ENCODE measurements at places on chromosomes 6 and 20.
A peak's percentile ranks its signal among the peaks of the same experiment; 100 is the strongest.

DNA sequence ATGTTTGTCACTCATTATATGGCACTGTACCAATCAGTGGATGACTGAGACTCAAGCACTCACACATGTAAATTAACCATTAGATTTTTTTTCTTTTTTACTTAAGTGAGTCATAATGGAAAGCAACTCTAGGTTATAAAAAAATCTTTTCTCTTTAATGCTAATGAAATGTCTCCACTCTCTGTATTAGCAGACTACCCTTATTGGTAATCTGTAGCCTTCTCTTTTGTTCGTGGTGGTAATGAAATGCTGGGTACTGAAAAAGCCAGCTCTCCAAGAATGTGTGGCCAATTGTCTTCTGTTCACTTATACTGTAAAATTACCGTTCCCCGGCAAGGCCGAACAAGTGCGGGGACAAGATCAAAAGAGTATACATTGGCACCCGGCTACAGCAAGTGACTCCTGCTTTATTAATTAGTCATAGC, 69.0 kb downstream of the AFG1L start:
- no peak for DNase-seq

GRCh38 chr6:77669913-77670312, 17.1 kb downstream of the MEI4 start:
- DNase-seq = no peak

DNA sequence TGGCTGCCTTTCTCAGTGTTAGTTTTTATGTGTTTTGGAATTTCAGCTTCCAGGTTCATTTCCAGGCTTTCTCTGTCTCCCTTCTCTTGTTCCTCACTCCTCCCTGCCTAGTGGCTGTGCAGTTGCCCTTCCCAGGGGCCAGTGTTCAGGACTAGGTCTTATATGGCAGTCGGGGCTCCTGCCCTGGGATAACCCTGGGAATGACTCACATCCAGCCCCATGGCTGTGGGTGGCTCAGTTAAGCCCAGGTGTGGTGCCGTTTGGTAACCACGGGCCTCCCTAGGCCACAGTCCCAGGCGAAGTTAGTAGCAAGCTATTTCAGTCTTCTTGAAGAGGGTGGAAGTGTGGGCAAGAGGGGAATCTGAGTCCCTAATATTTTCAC, 57.4 kb upstream of the DDR1 start:
- DNase-seq = no peak

DNA sequence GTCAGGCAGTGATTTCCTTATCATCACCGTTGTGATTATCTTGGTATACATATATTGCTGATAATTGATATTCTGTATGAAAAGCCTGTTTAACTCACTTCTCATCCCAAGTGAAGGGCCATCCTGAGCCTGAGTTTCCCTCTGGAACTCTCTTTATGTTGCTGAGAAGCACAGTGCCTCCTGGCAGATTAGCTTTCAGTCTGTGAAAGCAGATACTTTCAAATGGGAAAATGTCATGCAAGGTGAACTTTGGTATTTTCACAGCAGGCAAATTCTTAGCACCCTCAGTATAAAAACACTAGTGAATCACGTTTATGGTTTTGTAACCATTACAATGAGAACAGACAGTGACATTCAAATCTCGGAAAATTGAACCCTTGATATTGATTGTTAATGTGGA, 151.6 kb downstream of the PRIM2 start:
- DNase-seq = no peak

GRCh38 chr6:1745814-1746213, 136.1 kb downstream of the FOXC1 start:
- DNase-seq = no peak

DNA sequence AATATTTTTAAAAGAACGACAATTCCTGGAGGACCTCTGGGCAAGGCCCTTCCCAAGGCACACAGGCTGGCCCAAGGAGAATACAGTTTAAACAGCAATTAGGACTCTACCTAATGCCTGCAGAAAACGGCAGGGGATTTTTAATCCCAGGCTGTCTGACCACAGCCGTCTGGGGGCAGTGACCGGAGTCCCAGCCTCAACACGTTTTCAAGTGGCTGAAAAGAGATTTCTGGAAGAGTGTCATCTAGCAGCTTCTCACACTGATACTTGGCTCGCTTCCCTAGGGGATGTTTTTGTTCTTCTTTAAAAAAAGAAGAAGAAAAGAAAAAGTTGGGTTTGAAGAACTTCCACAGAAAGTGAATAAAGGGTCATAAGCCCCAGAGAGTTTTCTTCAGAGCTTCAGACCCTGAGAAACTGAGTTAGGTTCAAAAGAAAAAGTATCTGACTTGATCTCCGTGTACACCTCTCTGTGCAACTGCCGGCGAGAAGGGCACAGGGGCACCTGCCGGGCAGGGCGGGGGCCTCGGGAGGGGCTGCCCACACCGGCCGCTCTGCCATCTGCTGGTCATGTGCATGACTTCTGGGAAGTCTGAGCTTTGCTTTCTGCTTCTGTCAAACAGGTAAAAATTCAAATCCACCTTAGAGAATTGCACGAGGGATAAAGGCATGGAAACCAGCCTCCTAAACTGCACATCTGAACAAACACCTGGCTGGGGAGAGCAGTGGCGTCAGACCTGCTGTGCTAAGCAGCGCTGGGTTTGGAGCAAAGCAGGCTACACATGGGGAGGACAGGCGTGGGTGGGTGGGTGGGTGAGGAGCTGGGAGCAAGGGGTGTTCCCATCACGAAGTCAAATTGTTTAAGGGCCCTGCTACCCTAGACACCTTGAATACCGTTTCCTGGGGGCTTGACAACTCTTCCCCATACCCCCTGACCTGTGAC, 33.0 kb downstream of the RRBP1 start:
- no peak for DNase-seq

- DNase-seq = no peak
These were observed 173.2 kb downstream of the VEGFA start for GRCh38 chr6:43943099-43943766.

GRCh38 chr6:31357886-31358285, 907 bp upstream of the HLA-B start:
- DNase-seq = no peak

DNA sequence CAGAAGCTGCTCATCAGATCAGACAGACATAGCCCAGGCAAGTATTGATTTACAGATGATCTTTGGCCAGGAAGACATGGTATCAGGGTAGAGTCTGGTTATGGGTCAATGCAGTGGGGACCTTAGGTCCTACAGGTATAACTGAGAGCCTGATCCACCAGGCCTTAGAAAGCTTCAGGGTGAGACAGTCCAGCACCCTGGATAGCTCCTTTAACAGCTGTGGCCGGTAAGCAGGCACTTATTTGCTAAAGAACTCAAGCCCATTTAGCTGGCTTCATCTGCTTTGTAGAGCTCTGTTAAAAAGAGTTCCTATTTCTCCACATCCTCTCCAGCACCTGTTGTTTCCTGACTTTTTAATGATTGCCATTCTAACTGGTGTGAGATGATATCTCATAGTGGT, 39.6 kb downstream of the ESR1 start:
- peak; percentile 22 for DNase-seq

GRCh38 chr6:35585658-35586057, 73.0 kb upstream of the TULP1 start:
- no peak for DNase-seq

DNA sequence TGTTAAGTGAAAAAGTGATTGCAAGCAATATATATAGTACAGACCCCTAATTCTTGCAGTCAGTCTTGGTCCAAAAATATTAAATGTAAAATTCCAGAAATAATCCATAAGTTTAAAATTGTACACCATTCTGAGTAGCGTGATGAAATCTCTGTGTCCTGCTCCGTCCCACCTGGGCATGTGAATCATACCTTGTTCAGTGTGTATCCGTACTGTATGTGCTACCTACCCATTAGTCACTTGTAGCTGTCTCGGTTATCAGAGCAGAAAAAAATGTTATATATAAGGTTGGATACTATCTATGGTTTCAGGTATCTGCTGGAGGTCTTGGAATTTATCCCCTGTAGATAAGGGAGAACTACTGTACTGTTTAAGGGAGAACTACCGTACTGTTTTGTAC, 16.3 kb downstream of the IRAK1BP1 start:
- no peak for DNase-seq

DNA sequence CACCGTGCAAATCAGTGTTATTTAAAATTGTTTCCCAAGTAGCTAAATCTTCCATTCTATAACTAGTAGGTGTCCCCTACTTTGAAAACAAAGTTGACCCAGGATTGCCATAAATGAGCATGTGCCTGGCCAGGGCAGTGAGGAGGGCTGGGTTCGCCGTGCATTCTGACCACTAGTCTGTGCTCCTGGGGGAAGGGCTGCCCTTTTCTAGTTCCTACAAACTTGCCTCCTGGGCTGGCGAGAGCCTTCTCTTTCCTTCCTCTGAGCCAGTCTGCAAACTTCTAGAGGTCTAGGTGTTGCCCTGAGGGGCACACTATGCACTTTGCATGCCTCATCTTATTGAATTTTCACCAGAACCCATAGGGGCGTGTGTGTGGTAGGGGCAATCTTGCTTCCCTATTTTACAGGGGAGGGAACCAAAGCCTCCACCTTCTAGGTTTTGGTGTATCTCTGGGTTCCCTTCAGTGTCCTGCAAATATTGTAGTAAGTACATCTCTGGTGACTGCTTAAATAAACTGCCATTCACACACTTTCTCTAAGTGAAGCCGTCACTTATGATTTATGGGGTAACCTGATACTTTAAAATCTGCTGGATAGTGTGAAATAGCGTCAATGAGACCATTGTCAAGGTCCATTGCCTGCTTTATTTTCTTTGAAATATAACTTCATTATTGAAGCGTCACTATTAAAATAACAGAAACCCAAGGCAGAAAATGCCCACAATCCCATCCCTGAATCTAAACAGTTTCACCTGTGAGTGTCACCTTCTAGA, 42.2 kb downstream of the CDH26 start:
- DNase-seq = no peak

DNA sequence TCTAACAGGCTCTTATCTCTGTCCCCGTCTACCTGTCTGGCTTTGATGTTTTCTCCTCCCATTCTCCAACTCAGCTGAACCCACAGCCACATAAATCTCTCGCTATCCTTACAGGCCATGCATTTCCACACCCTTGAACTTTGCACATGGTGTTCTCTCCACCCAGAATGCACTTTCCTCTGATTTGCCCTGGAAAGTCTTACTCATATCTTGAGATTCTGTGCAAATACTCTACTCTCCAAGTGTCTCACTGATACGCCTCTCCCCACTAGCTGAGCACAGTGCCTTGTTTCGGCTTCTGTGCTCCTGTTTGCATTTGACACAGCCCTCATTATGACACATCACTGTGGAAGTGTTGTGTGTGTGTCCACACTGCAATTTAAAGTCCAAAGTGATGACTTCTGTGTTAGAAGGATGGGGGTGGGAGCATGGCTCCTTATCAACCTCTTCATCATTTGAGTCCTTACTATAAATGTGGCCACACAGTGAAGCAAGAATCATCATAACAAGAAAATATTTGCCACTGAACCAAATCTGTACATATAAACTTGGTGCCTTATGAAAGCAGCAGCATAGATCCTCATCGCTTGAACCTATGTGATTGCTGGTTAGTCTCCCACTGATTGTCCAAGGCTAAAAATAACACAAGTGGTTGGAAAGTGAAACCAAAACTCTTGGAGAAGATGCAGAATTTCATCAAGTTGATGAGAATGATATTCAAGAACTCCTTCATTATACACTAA, 5.5 kb upstream of the PRELID3B start:
- no peak for DNase-seq

GRCh38 chr20:37850036-37850592, 52.8 kb upstream of the VSTM2L start:
- DNase-seq = no peak

- DNase-seq = no peak
These were observed 7.4 kb upstream of the SLC22A2 start for GRCh38 chr6:160265869-160266476.

GRCh38 chr6:101391772-101392585, 1.5 kb upstream of the GRIK2 start:
- DNase-seq = no peak

DNA sequence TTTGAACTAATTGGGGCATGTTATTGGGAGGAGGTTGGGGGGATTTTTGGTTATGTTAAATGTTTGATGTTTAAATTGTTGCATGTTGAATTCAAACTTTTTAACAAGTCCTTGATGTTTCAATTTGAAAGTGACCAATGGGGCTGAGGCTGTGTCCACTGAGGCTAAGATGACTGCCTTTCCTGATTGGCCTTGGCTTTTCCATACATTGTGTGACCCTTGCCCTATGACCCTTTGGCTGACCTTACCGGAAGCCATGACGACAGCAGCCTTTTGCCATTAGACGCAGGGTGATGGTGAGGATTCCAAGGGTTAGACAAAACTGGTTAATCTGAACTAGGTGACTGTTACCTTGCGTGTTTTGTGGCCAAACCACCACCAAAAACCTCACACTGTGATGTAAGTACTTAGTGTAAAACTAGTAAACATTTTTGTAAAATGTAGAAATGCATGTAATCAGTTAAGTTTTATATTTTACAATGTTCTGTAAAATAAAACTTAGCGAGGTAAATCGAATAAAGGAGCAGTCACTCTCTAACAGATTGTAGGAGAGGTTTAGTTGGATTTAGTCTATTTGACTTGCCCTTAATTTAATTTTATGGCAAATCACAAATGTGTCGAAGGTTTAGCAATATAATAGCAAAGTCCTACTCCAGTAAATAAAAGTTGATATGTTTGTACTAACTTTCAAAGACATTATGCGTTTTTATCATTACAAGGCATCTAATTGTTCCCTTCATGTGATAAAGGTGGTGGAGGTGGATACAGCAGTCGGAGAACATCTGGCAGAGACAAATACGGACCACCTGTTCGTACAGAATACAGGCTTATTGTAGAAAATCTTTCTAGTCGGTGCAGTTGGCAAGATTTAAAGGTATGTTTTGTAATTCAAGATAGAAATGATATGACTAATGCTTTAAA, 1.6 kb downstream of the SRSF6 start:
- DNase-seq = no peak

GRCh38 chr6:313917-314316, 21.6 kb downstream of the DUSP22 start:
- no peak for DNase-seq

GRCh38 chr6:167944130-167944529, 53.3 kb upstream of the KIF25 start:
- DNase-seq = no peak

- no peak for DNase-seq
These were observed 396 bp downstream of the RNASET2 start for GRCh38 chr6:166955865-166956443.

DNA sequence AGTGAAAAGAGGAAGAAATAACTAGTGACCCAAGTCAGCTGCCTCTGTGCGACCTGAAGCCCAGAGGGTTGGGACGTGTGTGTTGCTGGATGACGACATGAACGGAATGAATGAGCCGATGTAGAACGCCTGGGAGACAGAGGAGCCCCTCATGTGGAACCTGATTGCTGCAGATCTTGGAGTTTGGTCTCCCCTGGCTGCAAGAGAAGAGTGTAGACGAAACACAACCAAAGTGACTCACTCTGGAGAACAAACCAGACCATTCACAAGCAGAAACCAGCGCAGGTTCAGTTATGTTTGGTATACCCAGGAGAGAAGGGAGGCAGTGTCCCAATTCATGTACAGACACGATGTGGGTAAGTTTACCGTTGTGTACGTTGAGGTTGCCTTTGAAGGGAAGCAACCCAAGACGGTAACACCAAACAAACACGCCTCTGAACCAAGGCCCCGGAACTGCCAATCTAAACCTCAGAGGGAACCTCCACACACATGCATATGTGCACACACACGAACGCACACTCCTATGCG, 265.9 kb downstream of the BMP7 start:
- no peak for DNase-seq

Data from right lung (tissue), 10 donors.